ENCODE measurements at places on chromosomes 6 and 20. TPM values are rescaled to one million over a fixed set of nuclear protein-coding genes. Genes with fewer than 3 reads are reported as not detected.

Gene TREML2
- polyA plus RNA-seq: not detected

Gene APCDD1L
- not detected for polyA plus RNA-seq

Gene ANKRD6
- polyA plus RNA-seq: 0.06 TPM

Gene DEFB124
- not detected for polyA plus RNA-seq

Gene MRAP2
- not detected for polyA plus RNA-seq

Gene SLC22A16
- not detected for polyA plus RNA-seq

Gene SULF2
- 3.7 TPM for polyA plus RNA-seq

Gene MOXD1
- polyA plus RNA-seq: not detected

All from immature natural killer cell (primary cell).